Psoas muscle (tissue), 8 donors: ENCODE measurements at places on chromosomes 1 and 21. TPM values are rescaled to one million over a fixed set of nuclear protein-coding genes. Genes with fewer than 3 reads are reported as not detected.

Gene MAP1LC3C
- 8.8 TPM for total RNA-seq

Gene LCE1E
- total RNA-seq: not detected

GRCh38 chr1:226948480-226948879 is 8.4 kb downstream of the COQ8A start:
- DNase-seq: no peak

DNA sequence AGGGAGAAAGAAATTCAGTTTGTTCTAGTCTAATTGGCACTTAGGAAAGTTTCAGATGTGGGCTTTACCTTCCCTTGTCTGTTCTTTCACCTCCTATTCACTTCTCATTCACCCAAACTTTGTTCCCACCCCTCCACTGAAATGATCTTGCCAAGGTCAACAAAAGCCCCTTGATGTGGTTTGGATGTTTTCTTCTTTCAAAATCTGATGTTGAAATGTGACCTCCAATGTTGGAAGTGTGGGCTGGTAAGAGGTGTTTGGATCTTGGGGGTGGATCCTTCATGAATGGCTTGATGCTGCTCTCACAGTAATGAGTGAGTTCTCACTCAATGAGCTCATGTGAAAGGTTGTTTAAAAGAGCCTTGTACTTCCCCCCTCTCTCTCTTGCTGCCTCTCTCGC is 379.3 kb downstream of the HHIPL2 start:
- DNase-seq: no peak

- DNase-seq: peak; percentile 70
These were observed 646 bp downstream of the MAPKAPK2 start for GRCh38 chr1:206685334-206685768.

GRCh38 chr1:57254022-57254421 is 169.8 kb downstream of the DAB1 start:
- no peak for DNase-seq
